ENCODE measurements at places on chromosomes 11 and 22. TPM values are rescaled to one million over a fixed set of nuclear protein-coding genes. Genes with fewer than 3 reads are reported as not detected.
A peak's percentile ranks its signal among the peaks of the same experiment; 100 is the strongest.

GRCh38 chr22:36471341-36471821, 10.1 kb downstream of the TXN2 start:
- no peak for ATAC-seq

DNA sequence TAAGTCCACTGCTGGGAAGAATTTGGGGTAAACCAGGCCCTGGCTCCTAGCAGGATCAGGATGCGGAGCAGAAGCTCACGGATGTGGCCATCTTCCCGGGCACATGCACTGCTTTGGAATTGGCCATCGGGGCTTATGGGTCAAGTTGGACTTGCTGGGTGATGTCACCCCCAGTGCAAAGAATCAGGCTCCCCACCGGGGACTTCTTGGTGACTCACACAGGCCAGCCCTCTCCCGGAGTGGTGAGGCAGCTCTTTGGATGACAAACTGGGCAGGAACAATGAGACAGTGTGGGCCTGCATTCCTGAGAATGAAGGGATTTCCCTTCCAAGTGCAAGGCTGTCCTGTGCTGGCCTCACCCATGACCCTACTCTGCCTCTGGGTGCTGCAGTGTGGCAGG, 128.8 kb upstream of the ANO1 start:
- no peak for ATAC-seq

GRCh38 chr22:47794851-47795250, 1032.4 kb downstream of the TBC1D22A start:
- ATAC-seq: no peak

DNA sequence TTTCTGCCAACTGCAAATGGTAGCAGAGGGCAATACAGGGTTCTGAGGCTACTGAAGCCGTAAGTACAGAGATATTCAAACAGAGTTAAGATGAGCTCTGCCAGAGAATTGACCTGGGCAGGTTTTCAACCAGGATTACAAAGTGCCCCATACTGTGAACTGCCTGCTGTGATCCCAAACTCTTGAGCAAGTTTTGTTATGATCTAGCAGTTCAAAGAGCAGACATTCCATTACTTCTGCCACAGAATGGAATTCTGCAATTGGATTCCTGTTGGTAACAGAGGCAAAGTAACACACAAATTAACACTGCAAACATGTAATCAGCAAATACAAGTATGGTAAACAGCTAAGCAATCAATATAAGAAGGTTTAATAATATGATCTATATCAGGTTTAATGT, 31.2 kb downstream of the ALG9 start:
- ATAC-seq: no peak

DNA sequence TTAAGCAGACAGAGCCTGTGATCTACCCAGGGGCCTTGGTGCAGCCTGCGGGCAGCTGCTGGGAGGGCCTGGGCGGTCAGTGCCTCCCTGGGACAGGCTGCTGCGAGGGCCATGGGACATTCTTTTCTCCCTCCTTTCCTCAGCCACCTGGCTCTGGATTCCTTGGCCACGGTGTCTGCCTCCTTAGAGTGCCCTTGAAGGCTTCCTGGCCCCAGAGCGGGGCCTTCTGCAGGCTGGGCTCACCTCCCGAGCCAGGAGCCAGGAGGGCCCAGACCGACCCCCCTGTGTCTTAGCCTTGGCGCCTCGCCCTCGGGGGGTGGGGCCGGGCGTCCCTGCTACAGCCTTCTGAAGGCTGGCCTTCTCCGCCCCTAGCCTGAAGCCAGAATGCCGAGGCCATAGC, 231.2 kb downstream of the TBC1D22A start:
- no peak for ATAC-seq

The PDGFD gene
- not detected for total RNA-seq

The UBQLNL gene
- total RNA-seq: not detected

The COX8A gene
- total RNA-seq: 329 TPM

- no peak for ATAC-seq
Observed at GRCh38 chr11:26106726-26107125, 225.2 kb upstream of the ANO3 start.

- no peak for ATAC-seq
Observed at GRCh38 chr11:66047541-66048365, 1.2 kb downstream of the GAL3ST3 start.

The APOL4 gene
- total RNA-seq: 1.2 TPM

DNA sequence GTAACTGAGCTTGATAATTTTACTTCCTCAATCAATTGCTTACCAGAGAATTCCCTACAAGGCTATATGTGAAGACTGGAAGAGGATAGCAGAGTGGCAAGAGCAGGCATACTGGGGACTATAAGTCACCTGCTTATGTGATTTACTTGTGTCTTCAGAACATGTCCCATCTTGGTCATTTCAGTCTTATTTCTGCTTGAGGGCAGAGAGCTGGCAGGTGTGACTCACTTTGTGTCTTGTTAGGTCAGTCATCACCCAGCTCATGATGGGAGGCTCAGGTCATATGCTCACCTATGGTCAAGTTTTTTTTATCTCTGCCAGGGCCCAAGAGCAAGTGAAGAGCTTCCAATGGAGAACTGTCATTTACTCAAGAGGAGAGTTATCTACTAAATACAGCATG, 6.2 kb downstream of the SRSF8 start:
- ATAC-seq: peak; percentile 63

DNA sequence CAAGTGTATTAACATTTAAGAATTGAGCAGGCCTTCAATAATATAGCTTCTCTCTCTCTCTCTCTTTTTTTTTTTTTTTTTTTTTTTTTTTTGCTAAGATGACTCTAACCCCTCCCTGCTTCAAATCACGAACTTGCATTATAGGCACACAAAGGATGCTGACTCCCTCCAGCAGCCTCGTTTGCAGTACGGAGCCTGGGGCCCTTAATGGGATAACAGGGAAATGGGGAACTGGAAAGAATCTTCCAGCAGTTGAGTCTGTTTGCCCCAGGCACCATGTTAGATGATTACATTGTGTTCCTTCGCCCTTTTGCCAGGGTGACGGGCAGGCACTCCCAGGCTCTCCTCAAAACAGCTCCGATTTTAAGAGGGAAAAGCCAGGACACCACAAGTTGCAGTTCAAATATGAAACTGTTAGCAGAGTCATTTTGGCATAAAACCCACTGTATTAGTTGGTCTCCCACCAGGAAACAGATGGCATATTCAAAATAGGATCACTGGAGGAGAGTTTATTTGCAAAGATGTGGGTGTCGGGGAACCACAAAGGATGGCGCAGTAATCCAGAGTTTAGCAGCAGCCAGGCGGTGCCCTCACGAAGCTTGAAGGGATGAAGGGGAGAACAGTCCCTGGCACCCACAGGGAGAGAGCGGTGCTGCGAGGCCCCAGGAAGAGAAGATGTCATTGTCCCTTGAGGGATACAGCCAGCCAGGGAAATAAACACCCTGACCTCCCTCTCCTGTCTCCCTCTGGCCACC, 26.5 kb upstream of the TREH start:
- ATAC-seq: no peak

The ASPHD2 gene
- 20.2 TPM for total RNA-seq

DNA sequence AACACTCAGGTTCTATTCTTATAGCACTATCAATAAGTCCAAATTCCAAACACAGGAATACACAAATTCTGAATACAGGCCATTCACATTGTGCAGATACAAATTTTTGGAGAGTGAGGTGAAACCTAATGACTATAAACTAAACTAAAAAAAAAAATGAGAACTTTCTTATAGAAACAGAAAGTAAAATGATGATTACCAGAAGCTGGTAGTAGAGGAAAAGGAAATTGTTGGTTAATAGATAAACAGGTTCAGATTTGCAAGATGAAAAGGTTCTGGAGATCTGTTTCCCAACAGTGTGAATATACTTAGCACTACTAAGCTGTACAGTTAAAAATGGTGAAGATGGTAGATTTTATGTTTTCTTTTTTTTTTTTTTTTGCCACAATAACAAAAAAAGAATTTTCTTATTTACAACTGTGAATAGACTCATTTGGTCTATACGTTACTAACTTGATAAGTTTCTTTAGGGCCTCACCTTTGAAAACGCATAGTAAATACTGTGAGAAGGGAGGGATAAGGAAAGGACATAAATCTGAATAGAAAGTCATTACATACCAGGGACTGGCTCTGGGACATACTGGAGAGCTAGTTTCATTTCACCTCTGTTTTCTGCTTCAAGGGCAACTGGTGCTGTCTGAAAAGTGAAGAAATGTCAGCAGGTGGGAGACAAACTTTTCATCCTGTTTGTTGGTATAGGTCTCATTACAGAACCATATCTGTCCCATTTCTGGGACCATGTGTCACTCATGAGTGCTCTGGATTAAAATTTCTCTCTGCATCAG, 14.2 kb upstream of the CCDC89 start:
- ATAC-seq: peak; percentile 75

- no peak for ATAC-seq
Observed at GRCh38 chr11:3857628-3858027, 2.2 kb downstream of the STIM1 start.

The OR4A16 gene
- total RNA-seq: not detected

DNA sequence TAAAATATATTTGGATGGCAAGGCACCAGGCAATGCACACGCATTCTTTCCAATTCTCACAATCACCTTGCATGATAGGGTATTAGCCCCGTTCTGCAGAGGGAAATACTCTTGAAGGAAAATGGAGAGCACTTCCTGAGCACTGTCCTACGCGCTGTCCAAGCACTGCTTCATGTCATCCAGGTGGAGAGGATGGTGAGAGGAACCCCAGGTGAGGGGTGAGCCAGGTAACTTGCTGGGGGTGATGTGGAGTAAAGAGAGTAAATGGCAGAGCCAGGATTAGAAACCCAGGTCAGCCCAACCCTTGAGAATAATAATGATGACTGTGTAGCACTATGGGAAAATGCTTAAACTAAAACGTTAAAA, 711 bp upstream of the PACSIN2 start:
- no peak for ATAC-seq

The MAP6 gene
- 0.24 TPM for total RNA-seq

The VPREB1 gene
- not detected for total RNA-seq

- ATAC-seq: no peak
Observed at GRCh38 chr11:36403661-36404060, 106.4 kb downstream of the TRAF6 start.

GRCh38 chr11:15446929-15447328, 332.2 kb downstream of the INSC start:
- ATAC-seq: no peak

DNA sequence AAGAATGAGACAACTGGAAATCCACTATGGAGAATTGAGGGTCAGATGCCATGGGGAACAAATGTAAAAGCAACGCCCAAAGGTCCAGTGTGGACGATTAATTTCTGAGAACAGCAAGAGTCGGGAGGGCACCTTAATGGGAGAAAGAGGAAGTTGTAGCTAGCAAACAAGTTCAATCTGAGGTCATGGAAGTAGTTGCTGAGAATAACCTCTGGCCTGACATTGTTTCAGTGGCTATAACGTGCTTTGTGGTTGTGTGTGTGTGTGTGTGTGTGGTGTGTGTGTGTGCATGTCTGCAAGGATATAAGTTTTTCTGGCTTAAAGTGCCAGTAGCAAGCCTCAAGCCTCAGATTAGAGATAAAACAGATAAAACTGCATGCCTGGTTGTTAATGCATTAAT, 1630.1 kb upstream of the TENM4 start:
- no peak for ATAC-seq

The PKNOX2 gene
- total RNA-seq: not detected

DNA sequence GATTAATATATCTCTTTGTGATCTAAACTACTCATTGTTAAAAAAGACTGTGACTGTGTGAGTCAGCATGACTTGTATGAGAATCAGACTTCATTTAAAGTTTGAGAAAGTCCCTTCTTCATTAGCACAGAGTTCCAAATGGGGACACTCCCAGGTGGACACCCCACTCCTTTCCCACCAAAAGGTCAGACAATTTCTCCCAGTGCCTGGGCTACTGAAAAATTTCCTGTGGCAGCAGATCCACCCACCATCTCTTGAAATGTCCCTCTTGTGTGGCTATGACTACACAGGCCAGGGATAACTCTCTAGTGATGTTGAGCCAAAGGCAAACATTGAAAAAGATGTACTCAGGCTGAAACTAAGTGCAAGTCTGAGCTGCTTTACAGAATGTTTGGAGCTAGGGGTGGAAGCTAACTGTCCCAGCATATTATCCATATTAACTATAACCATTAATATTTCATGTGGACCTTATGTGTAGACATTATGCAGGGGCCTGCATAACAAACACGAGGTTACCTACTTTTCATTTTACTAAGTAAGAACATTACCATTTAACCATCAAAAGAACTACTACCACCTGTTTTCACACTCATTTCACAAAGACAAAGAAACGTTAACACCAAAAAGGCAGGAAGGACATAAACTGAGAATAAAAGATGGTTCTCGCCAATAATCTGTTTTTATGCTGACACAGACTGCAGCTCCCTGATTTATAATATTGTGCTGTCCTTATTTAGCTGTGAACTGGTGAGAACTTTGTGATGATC, 44.8 kb downstream of the MMP20 start:
- ATAC-seq: peak; percentile 81

The KIRREL3 gene
- total RNA-seq: not detected

The PVALB gene
- not detected for total RNA-seq

The OR11H1 gene
- total RNA-seq: not detected

GRCh38 chr11:132874638-132875037, 657.7 kb downstream of the OPCML start:
- no peak for ATAC-seq

DNA sequence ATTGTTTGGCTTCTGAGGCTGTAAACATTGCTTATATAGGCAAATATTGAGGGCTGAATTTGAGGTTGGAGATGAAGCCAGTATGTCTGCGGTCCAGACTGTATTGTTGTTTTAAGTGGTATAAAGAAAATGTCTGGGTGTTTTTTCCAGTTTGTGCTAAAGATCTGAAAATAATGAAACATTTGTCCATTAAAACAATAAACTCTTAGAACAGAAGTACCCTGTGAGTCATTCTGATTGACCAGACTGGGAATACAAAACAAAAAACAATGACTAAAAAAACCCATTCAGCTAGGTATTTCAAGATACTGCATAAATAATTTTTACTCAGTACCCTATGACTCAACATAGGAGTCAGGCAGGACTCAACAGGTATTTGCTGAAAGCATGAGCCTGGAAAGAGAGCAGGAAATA, 20.4 kb downstream of the ALKBH8 start:
- peak; percentile 80 for ATAC-seq

DNA sequence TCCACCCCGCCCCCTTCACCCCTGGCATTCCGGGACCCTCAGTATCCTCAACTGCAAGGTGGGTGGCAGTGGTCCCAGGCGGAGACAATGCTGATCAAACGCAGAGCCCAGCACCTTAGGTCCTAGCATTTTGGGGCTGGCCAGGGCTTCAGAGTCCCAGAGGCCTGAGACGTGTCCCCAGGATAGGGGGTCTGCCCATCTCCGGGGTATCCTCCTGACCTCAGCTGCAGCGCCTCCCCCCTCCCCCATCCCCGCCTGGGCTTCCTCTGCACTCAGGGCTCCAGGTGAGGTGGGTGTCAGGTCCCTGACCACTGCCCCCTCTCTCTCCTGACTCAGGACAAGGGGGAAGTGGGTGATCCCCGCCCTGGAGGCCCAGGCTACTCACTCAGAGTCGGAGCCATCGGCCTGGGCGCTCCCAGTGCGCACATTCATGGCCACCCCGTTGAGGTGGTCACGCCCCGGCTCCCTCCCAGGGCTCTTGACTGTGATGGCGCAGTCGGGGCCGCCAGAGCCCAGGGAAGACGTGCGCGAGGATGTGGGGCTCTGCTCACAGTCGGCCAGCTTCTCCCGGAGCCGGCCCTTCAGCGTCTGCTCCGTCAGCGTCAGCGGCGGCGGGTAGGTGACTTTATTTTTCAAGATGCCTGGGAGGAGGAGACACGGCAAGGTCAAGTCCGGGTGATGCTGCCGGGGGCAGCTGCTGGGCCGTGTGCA, 28.3 kb downstream of the TRMU start:
- ATAC-seq: no peak

- ATAC-seq: no peak
Observed at GRCh38 chr22:36758792-36759271, 17.1 kb downstream of the IFT27 start.
